ENCODE measurements at places on chromosomes 6 and 20. TPM values are rescaled to one million over a fixed set of nuclear protein-coding genes. Genes with fewer than 3 reads are reported as not detected.

Gene TRIM10
- not detected for total RNA-seq

Gene ANKS1A
- 5.9 TPM for total RNA-seq

Gene HLA-DQB1
- not detected for total RNA-seq

Gene TRIM26
- 28.1 TPM for total RNA-seq

Gene SPTLC3
- not detected for total RNA-seq

Gene ATRN
- total RNA-seq, result 26.1 TPM

Gene GTF2H4
- total RNA-seq, result 20.6 TPM

Gene ID1
- 425 TPM for total RNA-seq

Gene PSORS1C2
- total RNA-seq, result not detected

Gene TREM1
- 0.32 TPM for total RNA-seq

Gene SNX9
- 25.2 TPM for total RNA-seq

Gene DEFB110
- total RNA-seq, result not detected

Gene RAE1
- total RNA-seq, result 61.4 TPM

Gene LY6G6C
- not detected for total RNA-seq

Gene EMILIN3
- 0.39 TPM for total RNA-seq

Gene PRSS35
- total RNA-seq, result 0.07 TPM

Gene MOXD1
- 1.9 TPM for total RNA-seq

Gene OPRL1
- total RNA-seq, result 0.72 TPM

Gene GPX6
- not detected for total RNA-seq
